ENCODE measurements at places on chromosomes 1 and 21.

DNA sequence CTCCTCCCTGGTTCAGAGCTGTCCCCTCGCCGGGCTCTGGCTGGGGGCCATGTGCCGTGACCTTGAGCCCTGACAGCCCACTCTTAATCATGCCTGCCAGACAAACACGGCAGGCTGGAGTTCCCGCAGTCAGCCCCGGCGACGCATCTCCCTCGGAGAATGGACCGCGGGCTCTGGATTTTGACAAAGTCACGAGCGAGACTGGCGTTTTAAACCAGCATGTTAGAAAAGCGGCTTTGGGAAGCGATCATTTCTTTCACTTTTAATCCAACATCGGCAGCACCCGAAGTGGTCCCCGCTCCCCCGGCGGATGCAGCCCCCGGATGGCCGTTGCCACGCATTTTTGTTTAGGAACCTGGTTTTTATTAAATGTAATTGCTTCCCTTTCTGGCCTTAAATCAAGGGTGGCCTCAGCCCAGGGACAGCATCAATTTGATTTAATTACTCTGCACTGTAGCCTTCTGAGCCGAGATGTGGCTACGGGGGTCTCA lies 70.9 kb downstream of the PRDM16 start:
- DNase-seq: no peak

GRCh38 chr1:35717911-35718476 lies 690 bp downstream of the C1orf216 start:
- no peak for DNase-seq

- DNase-seq: peak; percentile 93
These were observed 3.1 kb downstream of the NUAK2 start for GRCh38 chr1:205318231-205318991.

GRCh38 chr1:205275133-205275532 lies 46.4 kb downstream of the NUAK2 start:
- DNase-seq: peak; percentile 85

DNA sequence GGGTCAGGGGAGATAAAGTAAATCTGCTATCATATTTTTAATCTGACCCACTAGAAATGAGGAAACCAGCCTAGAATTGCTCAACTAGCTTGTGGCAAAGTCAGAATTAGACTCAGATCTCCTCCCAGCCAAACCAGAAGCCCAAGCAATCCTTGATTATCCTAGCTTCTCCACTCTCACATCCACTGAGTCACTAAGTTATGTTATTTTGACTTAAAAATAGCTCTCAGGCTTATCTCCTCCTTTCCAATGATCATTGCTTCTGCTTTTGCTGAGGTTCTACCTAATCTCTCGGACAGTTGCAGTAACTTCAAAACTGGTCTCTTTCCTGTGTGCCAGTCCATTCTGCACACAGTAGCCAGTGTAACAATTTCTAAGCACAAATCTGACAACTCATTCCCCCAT lies 22.9 kb downstream of the OVAAL start:
- DNase-seq: no peak

DNA sequence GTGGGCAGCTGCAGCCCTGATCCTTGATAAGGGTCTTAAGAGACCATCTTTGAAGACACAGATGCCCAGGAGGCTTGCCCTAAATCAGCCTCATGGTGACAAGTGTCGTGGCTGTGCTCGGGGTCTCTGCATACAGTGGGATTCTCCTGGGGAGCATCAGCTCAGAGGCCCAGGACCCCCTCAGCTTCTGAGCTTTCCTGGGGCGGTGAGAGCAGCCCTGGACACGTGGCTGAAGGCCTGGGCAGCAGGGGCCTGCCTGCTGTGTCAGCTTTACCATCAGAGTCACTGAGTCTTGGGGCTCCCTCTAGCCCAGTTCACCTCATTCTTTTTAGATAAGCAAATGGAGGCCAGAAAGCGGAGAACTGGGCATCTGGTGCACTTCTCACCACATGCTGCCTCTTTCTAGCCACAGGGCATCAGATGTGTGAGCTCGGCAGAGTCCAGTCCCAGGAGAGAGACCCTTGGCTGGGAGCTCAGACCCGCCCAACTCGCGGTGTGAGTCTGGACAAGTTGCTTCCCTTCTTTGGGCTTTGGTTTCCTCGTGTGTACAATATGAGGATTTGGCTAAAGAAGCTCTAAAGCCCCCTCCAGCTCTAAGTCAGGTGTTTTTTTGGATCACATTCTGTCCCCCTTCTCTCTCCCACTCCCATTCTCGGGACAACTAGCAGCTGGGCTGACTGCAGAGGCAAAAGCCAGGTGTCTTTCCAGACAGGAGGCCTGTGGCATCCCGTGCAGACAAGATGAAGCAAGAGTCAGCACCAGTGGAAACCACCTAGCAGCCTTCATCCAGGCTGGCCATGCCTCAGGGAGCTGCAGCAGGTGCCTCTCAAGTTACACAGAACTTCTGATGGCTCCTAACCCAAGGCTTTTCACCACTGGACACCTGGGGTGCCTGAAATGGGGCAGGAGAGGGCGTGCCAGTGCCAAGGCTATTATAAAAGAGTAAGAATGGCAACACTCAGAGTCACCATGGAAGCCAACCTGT lies 119.1 kb downstream of the KCNN3 start:
- DNase-seq: peak; percentile 96

DNA sequence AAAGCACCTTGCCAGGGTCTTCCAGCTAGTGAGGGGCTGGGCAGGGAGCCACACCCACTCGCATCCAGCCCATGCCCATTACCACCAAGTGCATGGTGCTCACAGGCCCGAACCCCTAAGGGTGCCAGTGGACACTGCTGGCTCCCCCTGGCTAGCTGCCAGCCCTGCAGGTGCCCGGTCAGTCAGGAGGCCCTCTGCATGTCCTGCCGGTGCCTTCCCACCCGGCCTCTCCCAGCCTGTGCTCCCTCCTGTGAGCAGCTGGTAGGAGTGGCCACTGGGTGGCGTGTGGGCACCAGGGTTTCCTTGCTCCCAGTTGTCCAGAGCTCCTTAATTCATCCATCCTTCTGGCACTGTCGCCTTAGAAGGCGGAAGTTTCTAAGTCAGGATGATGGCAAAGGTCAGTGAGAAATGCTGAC lies 33.4 kb downstream of the QSOX1 start:
- peak; percentile 2 for DNase-seq

- peak; percentile 36 for DNase-seq
These were observed 675 bp downstream of the MYSM1 start for GRCh38 chr1:58699011-58699762.

DNA sequence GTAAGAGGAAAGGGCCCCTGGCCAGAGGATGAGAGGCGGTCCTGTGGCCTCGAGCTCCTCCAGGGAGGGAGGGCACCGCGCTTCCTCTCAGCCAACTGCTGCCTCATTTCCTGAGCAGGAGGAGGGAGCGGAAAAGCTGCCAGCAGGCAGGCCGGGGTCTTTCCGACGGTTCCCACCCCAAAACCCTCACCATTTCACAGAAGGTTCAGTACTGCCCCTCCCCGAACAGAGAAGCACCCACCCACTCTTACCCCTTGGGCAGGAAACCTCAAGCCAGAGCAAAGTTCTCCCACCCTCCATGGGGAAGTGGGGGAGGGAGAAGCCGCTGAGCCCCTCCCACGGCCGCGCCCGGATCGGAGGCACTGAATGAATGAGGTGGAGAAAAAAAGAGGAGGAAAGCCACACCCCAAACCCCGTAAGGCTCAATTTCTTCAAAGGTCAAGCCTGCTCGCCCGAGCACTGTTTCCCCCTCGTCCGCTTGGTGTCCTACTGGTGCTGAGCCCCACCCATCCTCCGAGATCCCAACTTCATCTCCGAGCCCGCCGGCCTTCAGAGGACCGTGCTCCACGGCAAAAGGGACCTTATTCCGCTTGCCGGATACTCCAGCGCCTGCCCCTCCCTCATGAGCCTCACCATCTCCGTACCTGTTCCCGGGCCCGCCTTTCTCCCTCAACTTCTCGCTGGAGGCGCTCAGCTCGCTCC lies 9.4 kb downstream of the TPM3 start:
- DNase-seq: peak; percentile 74

GRCh38 chr1:151898519-151898991 lies 10.8 kb downstream of the THEM4 start:
- DNase-seq: no peak

DNA sequence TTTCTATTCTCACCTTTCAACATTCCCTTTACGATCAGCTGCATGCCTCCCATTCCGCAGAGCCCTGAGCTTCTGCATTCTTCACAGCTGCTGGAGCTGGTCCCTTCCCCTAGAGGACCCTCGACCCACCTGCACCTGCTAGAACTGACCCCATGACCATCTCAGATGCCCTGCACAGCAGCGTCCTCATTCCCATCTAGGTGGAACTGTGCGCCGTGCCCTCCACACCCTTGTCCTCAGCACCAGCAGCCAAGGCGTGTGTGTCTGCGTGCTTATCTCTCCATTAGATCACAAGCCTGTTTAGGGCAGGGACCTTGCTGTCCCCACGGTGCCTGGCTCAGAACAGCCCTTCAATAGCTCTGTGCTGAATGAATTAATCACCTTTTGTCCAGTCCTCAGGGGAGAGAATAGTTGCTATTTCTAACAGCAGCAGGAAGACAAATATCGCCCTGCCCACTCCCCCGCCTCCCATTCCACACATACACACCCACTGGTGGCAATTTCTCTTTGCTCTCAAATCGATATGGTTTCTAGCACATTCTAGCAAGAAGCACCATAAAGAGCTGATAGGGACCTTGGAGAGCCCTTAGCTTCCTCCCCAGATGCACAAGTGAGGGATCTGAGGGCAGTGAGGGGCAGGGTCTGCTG lies 61.7 kb downstream of the KCNN3 start:
- DNase-seq: no peak

DNA sequence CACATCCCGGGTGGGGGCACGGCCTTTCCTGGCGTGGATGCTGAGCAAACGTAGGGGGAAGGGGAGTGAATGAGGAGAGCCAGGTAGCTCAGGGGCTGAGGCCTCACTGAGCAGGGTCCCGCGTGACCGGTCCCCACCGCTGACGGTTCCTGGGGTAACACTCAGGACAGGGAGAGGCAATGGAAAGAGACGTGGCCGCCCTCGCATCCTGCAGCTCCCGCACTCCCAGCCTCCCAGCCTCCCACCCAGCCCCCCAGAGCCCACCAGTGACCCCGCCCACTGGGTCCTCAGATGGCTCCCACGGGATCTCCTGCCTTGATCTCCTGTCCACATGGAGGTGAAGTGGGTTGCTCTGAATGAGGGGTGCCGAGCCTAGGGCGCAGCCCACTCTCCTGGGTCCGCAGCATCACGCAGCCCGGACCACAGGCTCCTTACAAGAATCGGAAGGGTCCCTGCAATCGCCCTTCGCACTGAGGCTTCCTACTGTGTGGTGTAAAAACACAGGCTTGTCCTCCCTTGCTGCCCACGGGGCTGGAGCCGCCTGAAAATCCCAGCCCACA lies 2.4 kb downstream of the TSPEAR start:
- no peak for DNase-seq

GRCh38 chr1:116133696-116134475 lies 22.7 kb downstream of the MAB21L3 start:
- peak; percentile 1 for DNase-seq

- peak; percentile 32 for DNase-seq
These were observed 7.6 kb downstream of the COL16A1 start for GRCh38 chr1:31696242-31696641.

- DNase-seq: no peak
These were observed 23.4 kb downstream of the WDR4 start for GRCh38 chr21:42855937-42856335.

DNA sequence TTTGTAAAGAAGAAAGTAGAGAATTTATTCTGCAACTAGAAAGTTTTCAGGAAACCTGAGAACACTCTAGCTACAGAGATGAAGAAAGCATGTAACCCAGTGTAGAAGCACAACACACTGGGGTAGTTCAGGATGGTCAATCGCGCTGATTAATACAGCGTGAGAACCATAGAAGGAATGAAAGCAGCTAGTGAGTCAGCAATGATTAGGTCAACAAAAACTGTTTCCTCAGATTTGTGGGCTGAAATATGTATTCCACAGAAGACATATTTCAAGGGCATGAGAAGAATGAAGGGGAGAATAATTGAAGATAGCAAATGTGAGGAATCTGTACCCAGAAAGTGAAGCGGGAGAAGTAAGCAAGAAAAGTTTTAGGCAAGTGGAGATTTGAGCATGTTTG lies 97.8 kb upstream of the ADGRL2 start:
- DNase-seq: no peak

DNA sequence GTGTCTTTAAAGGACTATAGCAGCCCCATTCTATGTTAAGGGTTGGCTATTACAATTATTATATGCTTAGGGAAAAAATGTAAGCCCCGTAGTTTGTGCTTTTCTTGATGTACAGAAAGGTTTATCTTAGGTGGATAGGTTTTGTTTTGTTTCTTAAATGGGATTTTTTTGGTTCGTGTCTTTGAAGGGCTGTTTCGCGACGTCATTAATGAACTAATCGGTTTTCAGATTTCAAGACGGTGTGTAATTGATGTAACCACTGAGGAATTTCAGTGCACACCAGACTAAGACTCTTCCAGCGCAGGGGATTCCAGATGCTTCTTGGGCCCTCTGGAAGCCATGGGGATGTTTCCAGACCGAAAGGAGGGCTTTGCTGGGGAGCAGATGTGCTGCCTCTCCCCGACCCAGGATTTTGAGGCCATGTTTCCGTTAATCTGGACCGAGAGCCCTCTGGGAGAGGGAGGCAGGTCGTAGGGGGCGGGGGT lies 4.8 kb upstream of the SIM2 start:
- DNase-seq: no peak

DNA sequence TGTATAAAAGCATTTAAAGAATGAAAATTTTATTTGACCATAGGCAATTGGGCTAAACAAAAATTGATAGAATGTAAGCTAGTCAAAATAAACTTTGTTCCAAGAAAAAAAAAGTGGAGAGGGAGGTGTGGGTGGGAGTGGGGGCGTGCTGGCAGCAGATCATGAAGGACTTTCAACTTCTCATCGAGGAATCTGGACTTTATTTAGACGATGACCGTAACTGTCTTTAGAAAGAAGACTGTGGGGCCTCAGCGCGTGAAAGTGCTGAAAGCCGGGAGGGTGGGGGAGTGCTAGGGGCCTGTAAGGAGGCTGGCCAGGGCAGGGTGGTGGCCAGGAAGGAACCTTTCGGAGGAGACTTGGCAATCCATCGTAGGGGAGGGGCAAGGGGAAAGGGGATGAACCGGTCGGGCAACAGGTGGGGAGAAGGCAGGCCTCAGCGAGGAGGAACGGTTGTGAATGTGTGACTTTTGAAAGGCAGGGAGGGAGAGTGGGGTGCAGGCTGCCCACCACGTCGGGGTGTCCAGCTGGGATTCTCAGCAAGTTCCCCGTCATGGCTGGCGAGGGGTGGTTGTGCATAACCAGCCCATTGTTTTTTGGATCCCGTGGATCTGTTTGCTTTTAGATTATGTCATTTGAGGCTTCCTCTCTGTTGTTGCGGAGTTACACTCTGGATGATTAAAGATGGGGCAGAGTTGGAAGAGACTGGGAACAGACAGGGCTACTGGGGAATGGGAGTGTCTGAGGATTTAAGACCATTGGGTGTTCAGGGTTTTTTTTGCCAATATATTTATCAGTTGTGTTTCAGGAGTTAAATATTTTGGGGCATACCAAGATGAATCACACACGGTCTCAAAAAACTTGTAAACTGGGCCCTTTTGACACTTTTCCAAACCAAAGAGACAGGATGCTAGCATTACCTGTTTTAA lies 35.5 kb downstream of the HUNK start:
- no peak for DNase-seq

GRCh38 chr1:152585586-152585985 lies 5.3 kb upstream of the LCE3D start:
- no peak for DNase-seq

- DNase-seq: no peak
These were observed 146.7 kb downstream of the HLX start for GRCh38 chr1:221025956-221026355.
